HCT116 (cell line): ENCODE measurements at places on chromosomes 6 and 20.

GRCh38 chr6:23218751-23219150, 649.4 kb downstream of the HDGFL1 start:
- DNase-seq = no peak

GRCh38 chr6:7933794-7934193, 23.2 kb upstream of the TXNDC5 start:
- no peak for DNase-seq

DNA sequence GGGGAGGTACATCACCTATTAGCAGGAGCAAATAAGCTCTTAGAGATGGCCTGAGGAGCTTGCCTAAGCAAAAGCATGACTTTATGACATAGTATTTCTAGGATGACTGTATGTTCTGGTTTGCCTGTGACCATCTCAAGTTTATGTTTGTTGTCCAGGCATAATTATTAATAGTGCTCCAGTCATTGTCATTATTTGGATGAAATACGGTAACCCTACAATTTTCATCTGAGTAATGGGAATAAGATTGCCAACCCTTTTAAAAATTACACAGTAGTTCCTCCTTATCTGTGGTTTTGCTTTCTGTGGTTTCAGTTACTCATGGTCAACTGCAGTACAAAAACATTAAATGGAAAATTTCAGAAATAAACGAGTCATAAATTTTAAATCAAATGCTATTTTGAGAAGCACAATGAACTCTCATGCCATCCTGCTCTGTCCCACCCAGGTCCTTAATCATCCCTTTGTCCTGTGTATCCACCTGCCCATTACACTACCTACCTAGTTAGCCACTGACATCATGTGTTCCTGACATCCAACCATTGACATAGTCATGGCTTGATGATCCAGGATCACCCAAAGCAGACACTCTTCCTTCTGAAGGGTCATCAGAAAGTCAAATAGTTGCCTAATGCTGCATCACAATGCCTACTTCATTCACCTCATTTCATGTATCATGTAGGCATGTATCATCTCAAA, 27.0 kb upstream of the TFB1M start:
- DNase-seq = no peak

DNA sequence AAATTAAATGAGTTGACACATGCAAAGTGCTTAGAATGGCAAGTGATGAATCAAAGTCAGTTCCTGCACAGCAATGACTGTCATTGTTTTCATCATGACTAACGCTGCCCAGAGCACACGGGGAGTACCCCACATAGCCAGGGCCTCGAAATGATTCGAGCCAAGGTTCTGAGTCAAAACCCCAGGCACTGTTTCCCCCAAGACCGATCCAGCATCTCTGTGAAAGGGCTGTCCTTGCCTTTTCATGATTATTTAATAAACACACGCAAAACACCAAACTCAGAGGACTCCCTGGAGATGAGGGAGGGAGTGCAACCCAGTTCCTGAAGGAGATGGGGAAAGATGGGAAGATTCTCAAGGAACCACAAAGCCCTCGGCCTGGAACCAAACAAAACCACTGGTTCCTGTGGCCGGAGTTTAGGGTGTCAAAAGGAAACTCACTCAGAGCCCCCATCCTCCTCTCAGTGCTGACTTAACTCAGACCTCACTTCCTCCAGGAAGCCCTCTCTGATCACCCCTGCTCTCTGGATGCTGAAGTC, 3.8 kb downstream of the PREX1 start:
- no peak for DNase-seq

DNA sequence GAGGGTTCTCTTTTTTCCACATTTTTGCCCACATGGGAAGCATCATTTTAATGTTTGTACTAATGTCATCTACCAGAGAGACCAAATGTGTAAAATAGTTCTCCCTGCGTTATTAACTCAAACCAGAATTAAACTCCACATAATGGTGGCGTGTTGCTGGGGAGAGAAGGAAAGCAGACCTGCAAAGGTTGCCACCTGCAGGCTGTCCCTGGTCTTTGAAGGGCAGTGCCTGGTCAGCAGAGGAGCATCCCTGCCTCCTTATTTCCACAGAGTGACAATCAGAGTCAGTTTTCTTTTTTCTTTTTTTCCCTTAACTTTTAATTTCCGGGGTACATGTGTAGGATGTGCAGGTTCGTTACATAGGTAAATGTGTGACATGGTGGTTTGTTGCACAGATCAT, 214.5 kb downstream of the TBX18 start:
- no peak for DNase-seq

- DNase-seq = no peak
These were observed 42.4 kb downstream of the NDRG3 start for GRCh38 chr20:36703530-36703929.

DNA sequence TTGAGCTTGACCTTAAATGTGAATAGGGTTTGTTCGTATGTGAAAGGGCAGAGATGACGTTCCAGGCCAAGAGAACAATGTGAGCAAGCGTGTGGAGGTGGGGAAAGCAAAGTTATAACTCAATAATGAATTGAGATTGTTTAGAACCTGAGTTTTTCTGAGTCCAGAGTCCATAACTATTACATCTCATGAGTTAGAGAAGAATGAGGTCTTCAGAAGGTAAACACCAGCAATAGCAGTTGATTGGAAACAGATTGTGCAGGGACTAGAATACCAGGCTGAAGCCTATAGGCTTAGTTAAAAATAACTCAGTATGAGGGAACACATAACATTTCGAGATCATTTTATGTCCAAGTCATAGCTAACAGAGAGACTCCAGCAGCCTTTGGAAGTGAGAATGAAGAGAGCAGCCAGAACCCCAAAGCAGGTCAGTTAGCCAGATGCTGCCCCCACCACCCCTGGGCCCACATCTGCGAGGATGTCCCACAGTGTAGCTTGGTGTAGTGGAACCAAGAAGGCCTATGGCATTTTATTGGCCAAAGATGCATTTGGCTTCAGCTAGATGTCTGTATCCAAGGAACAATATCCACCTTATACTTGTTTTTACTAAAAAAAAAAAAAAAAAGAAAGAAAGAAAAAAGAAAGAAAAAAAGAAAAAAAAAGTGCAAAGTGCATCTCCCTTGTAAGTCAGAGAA, 121.7 kb downstream of the TNFRSF21 start:
- DNase-seq = no peak

DNA sequence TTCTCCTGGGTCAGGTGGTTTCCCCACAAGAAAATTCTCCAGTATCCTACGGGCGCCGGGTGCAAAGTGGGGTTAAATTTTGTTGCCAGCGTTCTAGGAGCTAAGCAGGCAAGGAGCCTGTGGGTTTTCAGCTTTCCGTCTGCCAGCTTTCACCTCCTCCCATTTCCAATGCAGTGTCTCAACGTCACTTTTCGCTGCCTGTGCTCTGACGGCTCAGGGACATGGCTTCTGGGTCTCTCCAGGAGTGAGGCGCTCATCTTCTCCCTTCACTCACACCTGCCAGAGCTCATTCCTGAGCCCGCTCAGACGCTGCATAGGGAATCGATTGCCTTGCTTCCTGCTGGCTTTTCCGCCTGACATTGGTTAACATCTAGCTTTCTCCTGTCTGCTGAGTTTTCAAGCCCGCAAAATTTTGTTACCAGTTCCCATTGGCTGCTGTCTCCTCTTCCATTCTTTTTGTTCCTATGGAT, 7.3 kb upstream of the NAA20 start:
- no peak for DNase-seq

- no peak for DNase-seq
These were observed 5.7 kb downstream of the MAP3K7 start for GRCh38 chr6:90581146-90581545.

DNA sequence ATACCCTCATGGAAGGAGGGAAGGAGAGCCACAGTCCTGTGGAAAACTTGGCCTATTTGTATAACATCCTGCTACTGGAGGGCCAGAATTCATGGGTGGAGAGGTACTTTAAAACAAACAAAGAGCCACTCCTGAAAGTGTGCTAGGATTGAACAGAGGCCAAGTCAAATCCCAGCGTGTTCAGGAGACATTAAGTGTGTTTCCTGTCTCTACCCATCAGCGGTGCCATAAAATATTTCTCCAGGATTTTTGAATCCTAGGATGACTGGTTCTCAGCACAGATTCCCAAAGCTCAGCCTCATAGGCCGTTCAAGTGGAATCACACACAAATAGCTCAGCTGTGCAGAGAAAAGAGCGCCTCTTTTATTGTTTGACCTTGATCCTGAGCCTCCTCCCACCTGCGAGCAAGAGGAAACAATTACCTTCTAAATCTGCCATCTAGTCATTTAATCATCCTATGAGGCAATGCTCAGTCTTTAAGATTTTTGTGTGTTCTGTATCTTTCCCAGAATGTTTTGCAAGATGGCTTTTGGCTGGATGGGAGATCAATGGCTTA, 31.8 kb upstream of the RALGAPA2 start:
- no peak for DNase-seq

DNA sequence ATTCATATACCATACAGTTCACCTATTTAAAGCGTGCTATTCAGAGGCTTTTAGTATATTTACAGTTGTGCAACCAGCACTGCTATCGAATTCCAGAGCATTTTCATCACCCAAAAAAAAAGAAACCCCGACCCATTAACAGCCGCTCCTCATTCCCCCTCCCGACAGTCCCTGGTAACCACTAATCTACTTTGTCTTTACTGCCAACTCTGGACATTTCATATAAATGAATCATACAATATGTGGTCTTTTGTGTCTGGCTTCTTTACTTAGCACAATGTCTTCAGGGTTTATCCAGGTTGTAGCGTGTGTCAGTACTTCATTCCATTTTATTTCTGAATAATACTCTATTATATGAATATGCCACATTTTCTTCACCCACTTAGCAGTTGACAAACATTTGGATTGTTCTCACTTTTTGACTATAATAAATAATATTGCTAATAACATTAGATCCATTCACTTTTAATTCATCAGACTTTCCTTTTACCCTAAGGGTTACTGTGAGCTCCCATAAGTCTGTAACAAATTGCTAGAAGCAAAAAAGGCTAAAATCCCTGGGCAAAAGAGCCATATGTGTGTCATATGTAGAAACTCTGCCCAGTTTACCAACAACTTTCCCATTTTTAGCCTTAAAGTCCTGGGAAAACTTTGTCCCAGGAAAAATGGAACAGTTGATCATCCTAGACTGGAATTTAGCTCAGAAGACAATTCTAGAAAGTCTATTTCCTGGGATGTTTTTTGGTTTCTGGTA, 23.2 kb upstream of the ROS1 start:
- no peak for DNase-seq

DNA sequence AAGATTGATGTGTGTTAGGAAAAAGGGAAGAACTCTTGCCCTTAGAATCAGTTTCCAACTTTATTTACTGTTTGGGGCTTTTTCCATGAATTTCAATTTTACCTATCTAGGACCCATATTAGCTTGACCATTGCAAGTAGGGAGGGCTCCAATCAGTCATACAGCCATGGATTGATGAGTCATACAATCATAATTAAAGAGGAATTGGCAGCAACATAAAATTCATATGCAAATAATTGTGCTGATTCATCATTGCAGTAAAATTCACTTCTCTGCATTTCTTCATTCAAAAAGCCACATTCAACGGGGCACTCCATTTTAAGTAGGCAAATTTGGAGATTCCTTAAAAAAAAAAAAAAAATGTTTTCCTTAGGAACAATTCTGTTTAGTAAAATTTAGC, 1016.4 kb downstream of the KIF16B start:
- DNase-seq = no peak

- DNase-seq = no peak
These were observed 3.0 kb upstream of the RBBP8NL start for GRCh38 chr20:62430311-62430853.

GRCh38 chr6:4169028-4169789, 33.8 kb upstream of the ECI2 start:
- DNase-seq = no peak

- no peak for DNase-seq
These were observed 303 bp downstream of the ILRUN start for GRCh38 chr6:34696189-34696738.

GRCh38 chr6:112525749-112526148, 178.6 kb downstream of the RFPL4B start:
- no peak for DNase-seq

DNA sequence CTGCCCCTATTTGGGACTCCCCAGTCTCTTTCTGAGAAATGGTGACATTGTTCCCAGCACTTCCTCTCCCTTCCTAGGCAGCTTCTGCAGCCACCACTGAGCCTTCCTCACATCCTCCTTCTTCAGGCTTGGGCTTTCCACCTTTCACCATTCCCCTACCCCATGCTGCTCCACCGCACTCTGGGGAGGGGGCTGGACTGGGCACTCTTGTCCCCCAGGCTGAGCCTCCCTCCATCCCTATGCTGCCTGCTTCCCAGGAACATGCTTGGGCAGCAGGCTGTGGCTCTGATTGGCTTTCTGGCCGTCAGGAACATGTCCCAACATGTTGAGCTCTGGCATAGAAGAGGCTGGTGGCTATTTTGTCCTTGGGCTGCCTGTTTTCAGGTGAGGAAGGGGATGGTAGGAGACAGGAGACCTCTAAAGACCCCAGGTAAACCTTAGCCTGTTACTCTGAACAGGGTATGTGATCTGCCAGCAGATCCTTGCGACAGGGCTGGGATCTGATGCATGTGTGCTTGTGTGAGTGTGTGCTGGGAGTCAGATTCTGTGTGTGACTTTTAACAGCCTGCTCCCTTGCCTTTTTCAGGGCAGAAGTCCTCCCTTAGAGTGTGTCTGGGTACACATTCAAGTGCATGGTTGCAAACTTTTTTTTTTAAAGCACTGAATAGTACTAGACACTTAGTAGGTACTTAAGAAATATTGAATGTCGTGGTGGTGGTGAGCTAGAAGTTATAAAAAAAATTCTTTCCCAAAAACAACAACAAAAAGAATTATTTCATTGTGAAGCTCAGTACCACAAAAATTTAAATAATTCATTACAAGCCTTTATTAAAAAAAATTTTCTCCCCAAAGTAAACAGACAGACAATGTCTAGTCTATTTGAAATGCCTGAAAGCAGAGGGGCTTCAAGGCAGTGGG, 2.1 kb upstream of the CDKN1A start:
- DNase-seq = no peak

DNA sequence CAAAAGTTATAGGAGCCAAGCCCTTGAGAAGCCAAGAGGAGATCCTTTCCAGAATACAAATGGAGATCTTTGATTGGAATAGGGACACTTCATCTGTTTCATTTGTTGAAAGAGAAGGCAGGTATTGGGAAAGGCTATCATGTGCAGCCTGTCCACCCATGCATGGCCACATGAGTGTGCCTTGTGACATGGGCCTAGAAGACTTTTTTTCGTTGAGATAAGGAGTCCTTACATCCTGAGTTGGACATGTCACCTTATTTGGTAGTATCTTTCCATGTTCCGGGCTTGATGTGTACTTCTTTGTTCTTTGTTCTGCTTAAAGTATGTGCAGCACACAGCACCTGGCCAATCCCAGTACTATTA, 42.1 kb upstream of the SYNCRIP start:
- DNase-seq = no peak

- no peak for DNase-seq
These were observed 428.8 kb upstream of the ID4 start for GRCh38 chr6:19408331-19408730.

DNA sequence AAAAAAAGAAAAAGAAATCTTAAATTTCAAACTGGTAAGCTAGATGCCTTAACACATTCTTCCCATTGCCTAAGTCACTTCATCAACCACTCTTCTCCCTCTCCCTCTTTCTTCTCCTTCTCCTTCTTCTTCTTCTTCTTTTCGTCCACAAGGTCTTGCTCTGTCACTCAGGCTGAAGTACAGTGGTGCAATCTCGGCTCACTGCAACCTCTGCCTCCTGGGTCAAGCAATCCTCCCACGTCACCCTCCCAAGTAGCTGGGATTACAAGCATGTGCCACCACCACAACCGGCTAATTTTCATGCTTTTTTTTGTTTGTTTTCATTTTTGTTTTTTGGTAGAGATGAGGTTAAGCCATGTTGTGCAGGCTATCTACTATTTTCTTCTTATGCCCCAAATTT, 60.2 kb downstream of the GPR63 start:
- DNase-seq = no peak

GRCh38 chr20:25622049-25622448, 1.8 kb downstream of the NANP start:
- no peak for DNase-seq

GRCh38 chr20:19009081-19009688, 195.6 kb downstream of the SCP2D1 start:
- no peak for DNase-seq
